ENCODE measurements at places on chromosomes 11 and 22.

DNA sequence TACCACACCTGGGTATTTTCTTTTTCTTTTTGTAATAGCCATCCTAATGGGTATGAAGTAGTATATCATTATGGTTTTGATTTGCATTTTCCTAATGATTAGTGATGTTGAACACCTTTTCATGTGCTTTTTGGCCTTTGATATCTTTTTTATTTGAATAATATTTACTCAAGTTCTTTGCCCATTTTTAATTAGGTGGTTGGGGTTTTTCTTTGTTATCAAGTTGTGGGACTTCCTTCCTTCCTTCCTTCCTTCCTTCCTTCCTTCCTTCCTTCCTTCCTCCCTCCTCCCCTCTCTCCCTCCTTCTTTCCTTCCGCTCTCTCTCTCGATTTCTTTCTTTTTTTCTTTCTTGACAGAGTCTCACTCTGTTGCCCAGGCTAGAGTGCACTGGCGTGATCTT lies 75.0 kb upstream of the PDGFD start:
- no peak for DNase-seq

GRCh38 chr11:76626921-76627401 lies 43.6 kb downstream of the LRRC32 start:
- peak; percentile 40 for DNase-seq

- no peak for DNase-seq
These were observed 475.4 kb upstream of the FAT3 start for GRCh38 chr11:91749251-91749650.

DNA sequence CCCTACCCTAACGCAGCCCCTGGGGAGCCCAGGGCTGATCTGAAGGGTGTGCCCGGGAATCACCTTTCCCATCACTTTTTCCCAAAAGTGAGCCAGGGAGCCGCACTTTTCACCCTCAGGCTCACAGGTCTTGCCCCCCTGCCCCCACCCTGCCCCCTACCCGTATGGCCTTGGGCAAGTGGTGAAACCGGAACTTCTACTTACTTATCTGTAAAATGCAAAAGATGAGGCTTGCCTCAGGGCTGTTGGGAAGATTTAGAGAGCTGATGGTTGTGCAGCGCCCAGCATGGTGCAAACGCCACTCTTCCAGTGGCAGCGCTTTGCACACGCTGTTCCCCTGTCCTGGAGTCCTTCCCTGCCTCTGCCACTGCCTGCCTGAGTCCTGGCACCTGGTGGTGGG lies 8.0 kb downstream of the SYT12 start:
- no peak for DNase-seq

DNA sequence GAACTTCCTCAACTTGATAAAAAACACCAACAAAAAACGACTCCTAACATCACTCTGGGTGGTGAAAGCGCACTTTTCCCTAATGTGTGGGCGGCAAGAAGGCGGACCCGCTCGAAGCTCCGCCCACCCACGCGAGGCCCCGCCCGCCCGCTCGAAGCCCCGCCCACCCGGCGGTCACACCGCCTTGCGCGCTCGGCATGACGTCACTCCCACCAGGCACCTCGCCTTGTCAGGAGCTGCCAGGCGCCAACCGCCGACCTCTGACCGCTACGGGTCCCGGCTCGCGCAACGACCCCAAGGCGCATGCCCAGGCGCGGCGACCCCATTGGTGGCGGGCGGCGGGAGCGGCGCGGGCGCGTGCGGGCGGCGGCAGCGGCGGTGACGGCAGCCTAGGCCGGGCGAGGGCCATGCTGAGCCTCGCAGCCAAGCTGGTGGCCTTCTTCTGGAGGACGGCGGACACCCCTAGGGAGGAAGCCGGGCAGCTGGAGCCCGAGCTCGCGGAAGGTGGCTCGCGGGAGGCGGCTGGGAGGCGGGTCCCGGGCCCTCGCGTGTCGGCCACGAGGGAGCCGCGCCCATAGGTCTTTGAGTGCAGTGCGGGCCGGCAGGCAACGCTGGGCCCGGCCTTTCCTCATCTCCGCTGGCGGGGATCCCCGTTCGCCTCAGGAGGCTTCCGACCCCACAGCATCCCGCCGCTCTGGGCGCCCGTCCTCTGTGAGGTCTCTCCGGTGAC lies at the start of gene MOV10L1:
Gene MOV10L1 (plus strand): TSS at position 325 of the 730 bp plus-strand sequence. CDS start 83 bp downstream, at position 408.
- DNase-seq: no peak

GRCh38 chr22:23000657-23001347 lies 69.5 kb upstream of the GNAZ start:
- DNase-seq: no peak

- DNase-seq: no peak
These were observed 1.1 kb downstream of the YWHAH start for GRCh38 chr22:31945443-31945855.

GRCh38 chr11:78415338-78415737 lies 2.3 kb downstream of the GAB2 start:
- no peak for DNase-seq

DNA sequence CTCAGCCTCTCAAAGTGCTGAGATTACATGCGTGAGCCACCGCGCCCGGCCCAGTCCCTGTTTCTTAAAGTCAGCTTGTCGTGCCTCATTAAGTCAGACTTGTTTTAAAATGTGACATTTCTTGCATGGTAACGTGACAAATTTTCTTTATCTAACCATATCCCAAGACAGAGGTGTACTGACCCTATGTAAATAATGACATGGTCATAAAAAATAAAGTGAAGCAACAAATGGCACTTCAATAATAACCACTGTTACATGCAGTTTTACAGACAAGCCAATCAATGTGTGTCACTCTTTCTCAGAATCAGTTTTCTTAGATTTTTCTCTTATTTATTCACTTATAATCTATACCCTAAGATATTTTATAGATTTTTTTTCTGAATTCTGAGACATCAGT lies 26.5 kb upstream of the SIK2 start:
- DNase-seq: no peak

- DNase-seq: no peak
These were observed 33.9 kb downstream of the LMO2 start for GRCh38 chr11:33857933-33858371.

- DNase-seq: no peak
These were observed 81.0 kb downstream of the CCDC73 start for GRCh38 chr11:32713496-32713895.

DNA sequence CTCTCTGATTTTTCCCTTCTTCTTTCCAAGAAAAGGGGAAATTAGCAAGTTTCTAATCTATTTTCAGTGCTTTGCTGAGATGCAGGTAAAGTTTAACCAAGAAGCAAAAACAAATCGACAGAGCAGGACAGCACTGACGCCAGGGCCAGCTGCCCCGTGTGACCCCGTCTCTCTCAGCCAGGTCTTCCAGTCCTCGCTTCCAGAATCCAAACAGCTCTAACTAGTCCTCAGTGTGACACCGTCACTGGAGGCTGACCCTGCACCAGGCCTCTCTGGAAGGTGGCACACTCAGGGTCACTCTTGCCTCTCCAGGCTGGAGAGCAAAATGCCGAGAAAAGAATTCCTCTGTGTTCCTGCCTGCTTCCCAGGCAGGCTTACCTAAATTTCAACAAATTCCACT lies 44.8 kb downstream of the SHANK2 start:
- no peak for DNase-seq

- no peak for DNase-seq
These were observed 15.9 kb upstream of the MMP7 start for GRCh38 chr11:102546427-102546826.

GRCh38 chr11:92226331-92227229 lies 2.0 kb downstream of the FAT3 start:
- DNase-seq: no peak

DNA sequence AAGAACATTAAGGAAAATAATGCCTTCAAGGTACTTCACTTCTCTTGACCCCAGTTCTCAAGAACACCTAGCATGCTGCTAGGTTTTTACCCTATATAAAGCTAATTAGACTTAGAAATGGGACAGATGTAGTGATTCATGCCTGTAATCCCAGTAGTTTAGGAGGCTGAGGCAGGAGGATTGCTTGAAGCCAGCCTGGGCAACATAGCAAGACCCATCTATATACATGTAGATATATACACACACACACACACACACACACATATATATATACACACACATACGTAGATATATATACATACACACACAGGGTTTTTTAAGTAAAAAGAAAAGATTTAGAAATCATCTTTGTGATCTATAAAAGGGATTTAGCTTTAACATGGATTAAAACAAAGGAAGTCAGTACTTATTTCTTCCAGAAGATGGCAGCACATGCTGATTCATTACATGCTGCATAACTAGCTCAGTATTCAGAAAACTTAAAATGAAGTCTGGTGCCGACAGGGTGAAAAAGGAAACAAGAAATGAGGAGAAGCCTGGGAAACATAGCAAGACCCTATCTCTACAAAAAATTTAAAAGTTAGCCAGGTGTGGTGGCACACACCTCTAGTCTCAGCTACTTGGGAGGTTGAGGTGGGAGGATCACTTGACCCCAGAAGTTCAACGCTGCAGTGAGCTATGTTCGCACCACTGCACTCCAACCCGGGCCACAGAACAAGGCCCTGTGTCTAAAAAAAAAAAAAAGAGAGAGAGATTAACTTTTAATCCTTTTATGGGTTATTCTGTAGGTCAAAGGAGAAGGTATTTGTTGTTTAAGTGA lies 28.5 kb upstream of the RBX1 start:
- no peak for DNase-seq

DNA sequence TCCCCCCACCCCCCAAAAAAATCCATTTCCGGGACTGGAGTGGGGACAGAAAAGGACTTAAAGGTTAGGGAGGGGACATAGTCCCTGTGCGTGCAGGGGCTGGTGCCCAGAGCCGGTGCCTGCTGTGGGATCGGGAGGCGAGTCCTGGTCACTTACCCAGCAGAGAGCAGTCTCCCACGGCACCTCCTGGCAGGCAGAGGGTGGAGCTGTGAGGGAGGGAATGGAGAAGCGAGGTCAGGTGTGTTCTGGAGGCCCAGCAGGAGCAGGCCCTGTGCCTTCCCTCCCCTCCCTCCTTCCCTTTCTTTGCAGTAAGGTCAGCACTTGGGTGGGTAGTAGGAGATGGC lies 28.4 kb downstream of the SHANK3 start:
- DNase-seq: no peak

- DNase-seq: no peak
These were observed 82.7 kb downstream of the PANX1 start for GRCh38 chr11:94211261-94211830.

GRCh38 chr11:116275635-116276034 lies 497.2 kb downstream of the BUD13 start:
- no peak for DNase-seq

- no peak for DNase-seq
These were observed 18.7 kb upstream of the DBX1 start for GRCh38 chr11:20178976-20179375.

- no peak for DNase-seq
These were observed 11.0 kb upstream of the GRAMD4 start for GRCh38 chr22:46609175-46609690.

DNA sequence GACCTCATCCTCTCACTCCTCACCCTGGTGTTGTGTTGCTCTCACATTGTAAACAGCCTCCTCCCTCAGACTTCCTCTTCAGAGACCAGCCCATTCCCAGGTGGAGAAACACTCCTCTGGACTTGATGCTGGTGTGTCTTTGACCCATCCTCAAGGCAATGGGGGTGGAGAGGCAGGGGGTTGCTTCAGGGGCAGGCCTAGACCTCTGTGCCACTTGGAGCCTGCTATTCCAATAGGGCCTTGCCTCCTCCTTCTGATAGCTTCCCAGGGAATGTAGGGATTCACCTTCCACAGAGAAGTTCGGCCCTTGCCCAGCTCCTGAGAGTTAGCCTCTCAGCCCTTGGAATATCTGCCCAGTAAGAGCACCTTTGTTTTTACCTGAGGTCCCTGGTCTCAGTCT lies 606.6 kb upstream of the CADM1 start:
- no peak for DNase-seq

GRCh38 chr11:15665368-15665871 lies 550.7 kb downstream of the INSC start:
- DNase-seq: no peak

DNA sequence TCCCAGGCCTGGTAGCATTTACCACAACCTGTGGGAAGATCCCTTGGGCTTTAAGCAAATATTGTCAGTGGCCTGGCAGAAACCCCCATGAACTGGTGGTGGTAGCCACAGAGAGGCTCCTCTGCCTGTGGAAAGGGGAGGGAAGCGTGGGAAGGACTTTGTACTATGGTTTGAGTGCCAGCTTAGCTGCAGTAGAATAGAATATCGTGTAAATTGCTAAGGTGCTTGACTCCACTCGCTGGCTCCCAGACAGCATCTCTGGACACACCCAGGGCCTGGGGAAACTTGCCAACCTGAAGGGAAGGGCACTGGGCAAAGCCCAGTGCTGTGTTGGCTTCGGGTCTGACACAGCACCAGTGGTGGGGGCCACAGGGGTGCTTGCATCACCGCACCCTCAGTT lies 52.6 kb downstream of the XRRA1 start:
- no peak for DNase-seq
